ENCODE measurements at places on chromosomes 13 and 19.
A peak's percentile ranks its signal among the peaks of the same experiment; 100 is the strongest.

DNA sequence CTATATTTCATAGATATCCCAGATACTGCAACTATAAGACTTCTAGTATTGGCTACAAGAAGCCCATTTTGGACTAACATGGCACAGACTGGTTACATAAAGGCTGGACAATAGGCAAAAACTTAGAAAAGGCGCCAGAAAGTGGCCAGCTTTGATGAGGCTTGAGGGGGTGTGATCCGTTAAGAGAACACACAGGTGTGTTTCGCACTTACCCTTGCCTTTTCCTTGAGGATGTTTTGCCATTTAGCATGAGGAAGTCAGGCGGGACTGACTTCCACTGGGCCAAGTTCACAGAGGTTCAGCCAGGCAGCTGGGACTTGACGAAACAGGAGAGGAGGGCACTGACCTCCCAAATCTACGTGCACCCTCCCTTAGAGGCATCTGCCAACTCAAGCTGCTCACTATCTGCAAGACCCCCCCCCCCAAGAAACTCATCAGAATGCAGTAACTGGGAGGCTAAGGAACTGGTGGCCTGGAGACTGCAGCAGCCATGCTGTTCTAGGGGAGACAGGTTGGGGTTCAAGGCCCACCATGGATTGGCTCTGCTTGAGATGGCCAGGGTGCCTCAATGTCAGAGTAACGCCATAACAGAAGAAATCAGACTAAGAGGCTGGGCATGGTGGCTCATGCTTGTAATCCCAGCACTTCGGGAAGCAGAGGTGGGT lies 4.5 kb upstream of the LIN7B start:
- DNase-seq = no peak

DNA sequence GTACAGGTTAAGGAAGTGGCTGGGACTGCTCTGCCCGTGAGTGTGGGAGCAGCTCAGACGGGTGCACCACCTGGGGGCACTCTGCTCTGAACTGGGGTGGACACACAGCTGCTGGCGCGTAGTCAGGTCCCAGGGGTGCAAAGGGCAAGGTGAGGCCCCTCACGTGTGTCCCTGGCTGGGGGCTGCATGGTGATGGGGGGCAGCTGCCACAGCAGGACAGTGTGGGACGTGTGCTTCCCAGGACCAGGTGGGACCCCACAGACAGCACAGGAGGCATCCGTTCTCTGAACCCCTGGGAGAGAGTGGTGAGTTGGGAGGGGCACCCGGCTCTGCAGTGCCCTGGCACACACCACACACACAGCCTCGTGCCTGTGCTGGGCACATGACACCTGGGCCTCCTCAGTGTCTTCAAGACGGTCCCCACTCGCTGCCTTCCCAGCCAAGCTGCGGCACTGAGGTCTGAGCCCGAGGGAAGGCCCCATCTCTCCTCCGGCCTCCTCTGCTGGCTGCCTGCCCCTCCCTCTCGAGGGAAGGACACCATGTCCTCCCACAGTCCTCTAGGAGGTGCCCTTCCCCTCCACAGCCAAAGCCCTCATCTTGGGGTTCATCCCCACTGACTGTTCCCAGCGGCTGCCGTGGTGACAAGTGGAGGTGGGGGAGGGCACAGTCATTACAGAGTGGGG lies 24.7 kb downstream of the CILP2 start:
- DNase-seq = no peak

DNA sequence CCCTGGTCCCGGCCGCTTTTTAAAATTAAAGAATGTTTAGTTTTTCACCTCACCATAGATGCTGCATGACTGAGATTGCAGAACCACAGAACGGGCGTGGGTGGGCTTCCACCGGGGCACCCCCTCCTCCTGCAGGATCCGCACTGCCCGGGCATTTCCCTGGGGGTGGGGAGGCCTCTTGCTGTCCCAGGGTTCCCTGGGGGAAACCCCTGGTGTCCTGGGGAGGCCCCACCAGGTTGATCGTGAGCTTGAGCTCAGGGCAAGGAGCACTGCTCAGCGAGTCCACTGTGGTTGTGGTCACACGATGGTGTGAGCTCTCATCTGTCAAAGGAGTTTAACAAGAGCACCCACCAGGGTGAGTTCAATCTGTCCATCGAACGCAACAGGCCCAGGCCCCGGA lies 11.4 kb upstream of the TCF3 start:
- DNase-seq = no peak

- DNase-seq = peak; percentile 49
Observed at GRCh38 chr13:27406178-27406939, 18.1 kb upstream of the GTF3A start.

DNA sequence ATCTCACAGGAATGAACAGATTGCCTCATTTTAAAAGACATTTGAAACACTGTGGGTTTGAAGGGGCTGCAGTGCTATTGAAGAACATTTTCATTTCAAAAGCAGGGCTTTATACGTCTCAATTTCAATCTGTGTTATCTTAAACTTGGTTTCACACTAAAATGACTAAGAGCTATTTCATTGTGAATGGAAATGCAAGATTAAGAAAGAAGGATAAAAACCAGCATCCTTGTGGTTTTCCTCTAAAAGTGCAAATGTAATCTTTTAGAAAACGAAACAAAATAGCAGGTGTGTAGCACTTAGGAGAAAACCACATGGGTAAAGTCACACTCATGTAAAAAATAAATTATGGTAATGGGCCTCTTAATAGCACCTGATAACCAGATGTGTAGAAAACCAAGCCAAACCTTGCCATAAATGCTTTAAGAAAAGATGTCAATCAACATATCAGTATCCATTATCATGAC lies 397.7 kb downstream of the GPC6 start:
- no peak for DNase-seq

DNA sequence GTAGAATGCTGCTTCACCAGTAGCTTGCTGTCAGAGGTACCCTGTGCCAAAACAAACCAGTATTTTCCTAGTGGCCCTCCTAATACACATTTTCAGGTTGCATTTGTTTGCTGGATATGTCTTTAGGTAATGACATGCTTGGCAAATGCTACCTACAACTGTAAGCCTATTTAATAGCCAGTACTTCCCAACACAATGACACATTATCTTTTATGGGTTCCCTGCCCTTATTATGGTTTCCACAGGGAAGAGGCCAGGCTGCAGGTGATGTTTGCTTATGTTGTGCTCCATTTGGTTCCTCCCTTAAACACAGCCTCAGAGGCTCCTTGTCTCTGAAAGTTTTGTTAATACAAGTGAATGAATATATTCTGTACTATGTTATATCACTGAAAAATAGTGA lies 24.7 kb downstream of the FRY start:
- DNase-seq = no peak

- peak; percentile 41 for DNase-seq
Observed at GRCh38 chr19:3210347-3211017, 14.0 kb upstream of the CELF5 start.

DNA sequence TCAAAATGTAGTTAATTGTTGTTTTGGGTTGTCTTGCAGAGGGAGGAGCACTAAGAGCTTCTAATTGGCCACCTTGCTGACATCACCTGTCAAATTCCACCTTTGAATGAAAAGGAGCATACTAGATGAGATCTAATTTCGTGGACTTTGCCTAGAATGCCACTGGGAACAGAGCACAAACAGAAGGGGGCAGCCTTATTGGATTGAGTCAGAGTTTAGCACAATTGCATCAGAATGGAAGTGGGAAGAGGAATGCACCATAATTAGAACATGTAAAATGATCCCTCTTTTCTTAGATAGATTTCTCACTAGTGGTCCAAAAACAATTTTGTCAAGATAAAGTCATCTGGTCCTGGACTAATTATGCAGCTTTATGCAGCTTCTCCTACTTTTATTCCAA lies 1552.2 kb downstream of the PCDH9 start:
- DNase-seq = no peak

- no peak for DNase-seq
Observed at GRCh38 chr13:74442751-74443150, 308.5 kb upstream of the KLF12 start.

DNA sequence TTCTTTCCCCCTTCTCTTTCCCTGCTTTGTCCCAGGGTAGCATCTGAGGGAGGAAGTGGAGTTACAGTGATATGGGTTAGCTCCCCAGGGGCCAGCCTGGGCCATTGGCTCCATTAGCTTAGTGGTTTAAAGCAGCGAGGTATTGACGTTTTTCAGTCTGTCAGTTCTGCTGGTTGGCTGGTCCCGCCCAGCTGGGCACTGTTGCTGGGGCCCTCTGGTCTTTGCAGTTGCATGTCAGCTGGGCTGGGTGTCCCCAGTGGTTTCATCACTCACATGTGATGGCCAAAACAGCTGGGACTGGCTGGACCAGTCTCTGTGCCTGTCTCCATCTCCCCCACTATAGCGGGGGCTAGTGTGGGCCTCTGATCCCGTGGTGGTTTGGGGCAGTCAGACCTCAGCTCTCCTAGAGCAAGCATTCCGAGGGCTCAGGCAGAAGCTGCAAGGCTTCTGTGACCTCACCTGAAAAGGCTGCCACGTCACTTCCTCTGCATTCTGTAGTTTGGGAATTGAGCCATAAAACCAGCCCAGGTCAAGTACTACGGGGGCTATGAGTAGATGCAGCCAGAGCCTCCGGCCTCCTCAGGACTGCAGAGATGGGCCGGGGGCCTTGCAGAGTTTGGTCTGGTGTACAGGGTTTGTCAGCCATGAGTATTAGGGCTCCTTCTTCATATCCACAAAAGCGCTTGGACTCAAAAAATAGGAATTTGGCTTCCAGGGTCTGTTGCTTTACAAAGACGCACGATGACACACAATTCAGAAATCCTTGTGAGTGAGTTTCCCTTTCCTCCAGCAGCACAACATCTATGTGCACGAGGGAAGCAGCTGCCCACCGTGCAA lies 30.0 kb downstream of the TSSK6 start:
- no peak for DNase-seq

DNA sequence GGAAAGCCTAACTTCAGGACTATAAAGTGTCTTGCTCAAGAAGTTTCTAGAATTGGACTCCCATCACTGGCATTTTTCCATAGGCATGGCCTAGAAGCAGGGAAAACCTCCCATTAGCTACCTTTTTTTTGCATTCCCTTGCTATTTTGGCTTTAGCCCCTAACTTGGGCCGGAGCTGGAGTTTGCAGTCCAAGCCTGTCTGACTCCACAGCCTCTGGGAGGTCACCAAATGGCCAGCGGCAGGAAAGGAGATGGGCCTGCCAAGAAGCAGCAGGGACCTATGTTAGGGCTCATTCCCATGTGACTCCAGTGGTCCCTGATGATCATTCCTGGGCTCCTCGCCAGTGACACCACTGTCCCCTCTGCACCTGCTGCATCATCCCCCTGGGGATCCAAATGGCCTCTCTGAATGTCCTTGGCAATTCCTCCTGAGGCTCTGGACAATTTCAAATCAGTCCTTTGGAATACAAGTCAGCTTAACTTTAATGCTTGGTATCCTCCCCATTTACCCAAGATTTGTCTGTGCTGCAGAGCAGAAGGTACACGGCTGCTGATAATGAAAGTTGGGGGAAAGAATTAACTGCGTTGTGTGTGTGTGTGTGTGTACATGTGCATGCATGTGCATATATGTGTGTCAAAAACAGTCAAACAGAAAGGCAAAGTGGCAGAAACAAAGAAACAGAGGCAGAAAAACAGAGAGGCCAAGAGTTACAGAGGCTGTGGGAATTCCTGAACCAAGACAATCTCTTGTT lies 69.8 kb upstream of the SERP2 start:
- DNase-seq = no peak

DNA sequence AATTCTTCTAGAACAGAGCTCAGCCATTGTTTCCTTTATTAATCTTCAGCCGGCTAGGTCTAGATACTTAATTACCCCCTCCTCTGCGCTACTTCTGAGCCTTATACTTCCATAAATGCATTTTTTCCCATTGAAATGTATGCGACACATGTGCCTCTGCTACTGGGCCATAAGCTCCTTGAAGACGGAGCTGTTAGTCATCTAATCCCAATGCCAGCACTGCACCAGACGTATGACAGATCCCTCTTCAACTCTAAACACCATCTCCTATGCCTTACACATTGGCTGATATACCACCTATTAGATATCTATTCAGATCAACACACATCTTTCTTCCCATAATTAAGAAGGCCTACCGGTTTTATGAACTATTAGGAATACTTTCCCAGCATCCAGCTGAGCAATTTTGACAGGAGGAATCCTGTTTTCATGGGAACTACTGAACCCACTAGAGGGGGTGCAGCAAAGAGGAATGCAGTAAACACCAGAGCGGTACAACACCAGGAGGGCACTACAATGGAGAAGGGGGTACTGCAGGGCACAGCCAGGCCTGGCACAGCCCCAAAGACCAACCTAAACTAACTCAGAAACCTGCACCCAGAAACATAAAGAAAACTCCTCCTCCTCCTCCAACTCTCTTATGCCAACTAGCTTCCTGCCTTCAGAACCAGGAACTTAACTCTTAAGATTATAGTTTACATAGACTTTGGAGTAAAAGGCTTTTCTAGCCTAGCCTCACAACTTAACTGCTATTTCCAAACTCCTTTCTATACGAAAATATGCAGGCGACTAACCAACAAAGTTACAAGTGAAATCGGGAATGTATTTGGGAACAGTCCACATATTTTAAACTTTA lies 18.7 kb downstream of the STK24 start:
- DNase-seq = no peak

GRCh38 chr19:6358003-6358402 lies 3.3 kb upstream of the CLPP start:
- DNase-seq = no peak

GRCh38 chr19:53977429-53977990 lies 13.9 kb upstream of the CACNG6 start:
- DNase-seq = no peak

DNA sequence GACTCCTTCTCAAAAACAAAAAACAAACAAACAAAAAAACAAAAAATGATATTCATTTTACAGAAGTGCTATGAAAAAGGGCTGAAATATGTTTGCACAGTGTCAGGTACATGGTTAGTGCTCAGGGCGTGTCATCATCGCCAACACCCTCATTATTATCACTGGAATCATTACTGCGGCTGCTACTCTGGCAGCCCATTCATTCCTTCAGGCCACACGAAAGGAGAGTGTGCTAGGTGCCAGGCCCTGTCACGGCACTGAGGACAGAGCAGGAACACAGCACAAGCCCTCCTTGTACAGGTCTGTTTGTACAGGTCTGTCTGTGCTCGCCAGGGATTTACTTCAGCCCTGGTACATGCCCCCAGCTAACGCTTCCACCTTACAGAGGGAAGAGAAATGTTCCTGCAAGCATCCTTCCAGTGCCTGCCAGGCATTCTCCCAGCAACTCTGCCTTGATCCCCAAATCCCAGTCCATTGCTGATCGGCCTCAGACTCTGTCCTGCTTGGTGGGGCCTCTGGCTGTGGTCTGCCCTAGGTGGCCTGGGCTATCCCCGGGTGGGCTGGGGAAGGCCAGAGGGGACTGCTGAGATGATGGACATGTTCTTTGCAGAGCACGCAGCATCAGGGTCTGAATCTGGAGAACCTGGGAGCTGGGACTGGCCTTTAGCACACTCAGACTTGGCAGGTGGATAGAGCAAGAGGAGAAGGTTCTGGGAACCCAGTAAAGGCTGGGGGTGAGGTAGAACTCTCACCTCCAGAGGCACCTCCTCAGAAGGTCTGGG lies 210.7 kb downstream of the URI1 start:
- DNase-seq = no peak

- no peak for DNase-seq
Observed at GRCh38 chr13:106570299-106570852, 2.4 kb upstream of the ARGLU1 start.

Data from NCI-H1694 treated with DMSO at 0.1 percent for 48 hours (cell line).